ENCODE measurements at places on chromosomes 3 and 15.
A peak's percentile ranks its signal among the peaks of the same experiment; 100 is the strongest.

GRCh38 chr3:66200147-66200546, 20.7 kb upstream of the SLC25A26 start:
- DNase-seq: peak; percentile 21

- no peak for DNase-seq
Observed at GRCh38 chr3:53243165-53243564, 12.7 kb downstream of the TKT start.

DNA sequence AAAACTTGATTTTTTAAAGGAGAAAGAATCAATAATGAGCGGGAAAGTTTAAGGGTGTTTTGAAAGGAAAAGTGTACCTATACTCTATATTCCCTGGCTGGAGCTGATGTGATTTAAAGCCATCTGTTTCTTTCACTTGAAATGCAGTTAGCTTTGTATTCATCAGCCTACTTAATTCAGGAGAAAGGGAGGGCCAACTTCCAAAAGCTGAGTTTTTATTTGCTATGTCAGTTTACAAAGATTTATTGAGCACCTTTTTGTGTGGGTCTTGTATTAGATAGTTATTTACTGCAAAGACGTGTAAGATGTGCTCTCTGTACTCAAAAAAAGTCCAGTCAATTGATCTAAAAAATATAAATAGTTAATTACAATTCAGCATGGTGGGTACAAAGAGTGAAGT, 176.2 kb upstream of the GOLIM4 start:
- DNase-seq: no peak

DNA sequence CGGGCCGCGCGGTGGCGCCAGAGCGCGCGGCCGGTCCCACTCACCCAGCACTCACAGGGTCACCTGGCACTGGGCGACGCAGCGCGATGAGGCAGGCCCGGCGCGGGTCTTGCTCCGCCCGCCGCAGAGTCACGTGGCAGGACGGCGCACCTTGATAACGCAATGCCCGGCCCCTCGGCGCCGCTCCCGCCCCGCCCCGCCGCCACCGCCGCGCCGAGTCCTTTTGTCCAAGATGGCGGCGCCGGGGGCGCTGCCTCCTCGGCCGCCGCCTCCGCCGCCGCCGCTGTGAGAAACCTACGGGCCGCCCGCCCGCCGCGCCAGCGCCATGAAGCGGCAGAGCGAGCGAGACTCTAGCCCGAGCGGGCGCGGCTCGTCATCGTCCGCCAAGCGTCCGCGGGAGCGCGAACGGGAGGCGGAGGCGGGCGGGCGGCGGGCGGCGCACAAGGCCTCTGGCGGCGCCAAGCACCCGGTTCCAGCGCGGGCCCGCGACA, at the start of gene RBM15B:
Gene RBM15B (plus strand): TSS at position 211 of the 491 bp plus-strand sequence. CDS start 115 bp downstream, at position 326.
- peak; percentile 97 for DNase-seq

DNA sequence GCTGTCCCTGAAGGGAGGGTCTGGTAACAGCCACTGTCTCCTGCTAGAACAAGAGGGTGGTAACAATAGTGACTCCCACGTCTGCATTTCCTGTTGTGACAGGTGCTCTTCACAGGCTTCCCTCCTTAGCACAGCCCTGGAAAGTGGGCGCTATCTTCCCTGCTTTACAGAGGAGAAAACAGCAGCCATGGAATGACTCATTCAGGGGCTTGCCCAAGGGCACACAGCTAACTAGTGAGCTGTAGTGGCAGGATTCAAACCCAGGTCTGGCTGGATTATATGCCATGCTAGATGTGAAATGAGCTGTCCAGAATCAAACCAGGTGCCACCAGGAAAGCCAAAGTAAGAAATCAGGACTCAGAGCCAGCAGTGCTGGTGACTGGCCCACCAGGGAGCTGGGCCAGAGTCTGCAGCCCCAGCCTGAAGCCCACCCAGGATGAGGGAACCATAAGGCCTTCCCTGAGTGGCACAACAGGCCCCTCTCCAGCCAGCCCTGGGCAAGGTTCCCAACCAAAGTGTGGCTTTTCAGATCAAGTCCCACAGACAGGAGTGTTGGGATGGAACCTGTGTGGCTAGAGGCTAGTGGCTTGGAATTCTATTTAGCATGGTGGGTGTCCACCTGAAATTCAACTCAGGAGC, 102.4 kb downstream of the ETFA start:
- DNase-seq: no peak

GRCh38 chr3:103349760-103350159, 914.9 kb downstream of the ZPLD1 start:
- DNase-seq: no peak

GRCh38 chr3:124014366-124014942, 22.5 kb upstream of the ROPN1 start:
- DNase-seq: no peak

- DNase-seq: peak; percentile 6
Observed at GRCh38 chr3:68878322-68878721, 54.0 kb downstream of the TAFA4 start.

DNA sequence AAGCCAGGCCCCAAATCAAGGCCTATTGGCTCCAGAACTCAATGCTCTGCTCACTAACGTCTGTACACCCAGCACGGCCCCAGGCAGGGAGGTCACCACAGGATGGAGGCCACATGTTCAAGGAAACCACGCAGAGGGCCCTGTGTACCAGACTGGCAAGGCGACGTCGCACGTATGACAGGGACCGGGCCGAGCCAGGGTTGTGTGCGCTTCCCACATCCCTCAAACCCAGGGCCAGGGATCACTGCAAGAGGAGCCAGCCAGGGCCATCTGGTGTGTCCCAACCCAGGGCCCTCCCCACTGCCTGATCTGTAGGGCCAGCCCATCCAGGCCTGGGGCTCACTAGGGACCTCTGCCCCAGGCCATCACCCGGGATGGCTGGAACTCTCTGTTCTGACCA, 62.0 kb downstream of the ZNF445 start:
- DNase-seq: no peak

GRCh38 chr3:64552160-64552559, 135.6 kb downstream of the ADAMTS9 start:
- DNase-seq: no peak

DNA sequence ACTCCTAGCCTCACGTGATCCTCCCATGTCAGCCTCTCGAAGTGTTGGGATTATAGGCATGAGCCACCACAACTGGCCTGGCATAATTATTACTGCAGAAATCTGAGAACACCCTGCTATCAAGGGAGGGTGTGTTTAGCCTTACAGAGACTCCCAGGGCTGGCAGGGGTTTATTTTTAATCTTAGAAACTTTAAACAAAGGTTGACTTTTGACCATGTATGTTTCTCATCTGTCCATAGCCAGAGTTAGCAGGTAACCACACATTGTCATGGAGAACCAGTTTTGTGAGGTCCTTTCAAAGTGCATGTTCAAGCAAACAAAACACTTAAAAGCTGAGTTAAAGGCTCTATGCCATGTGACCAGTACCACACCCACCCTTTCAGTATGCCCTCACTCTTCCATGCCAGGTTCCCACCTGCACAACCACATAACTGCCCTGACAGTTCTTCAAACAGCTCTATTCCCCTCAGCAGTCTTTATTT, 11.1 kb downstream of the SIAH2 start:
- DNase-seq: peak; percentile 63

DNA sequence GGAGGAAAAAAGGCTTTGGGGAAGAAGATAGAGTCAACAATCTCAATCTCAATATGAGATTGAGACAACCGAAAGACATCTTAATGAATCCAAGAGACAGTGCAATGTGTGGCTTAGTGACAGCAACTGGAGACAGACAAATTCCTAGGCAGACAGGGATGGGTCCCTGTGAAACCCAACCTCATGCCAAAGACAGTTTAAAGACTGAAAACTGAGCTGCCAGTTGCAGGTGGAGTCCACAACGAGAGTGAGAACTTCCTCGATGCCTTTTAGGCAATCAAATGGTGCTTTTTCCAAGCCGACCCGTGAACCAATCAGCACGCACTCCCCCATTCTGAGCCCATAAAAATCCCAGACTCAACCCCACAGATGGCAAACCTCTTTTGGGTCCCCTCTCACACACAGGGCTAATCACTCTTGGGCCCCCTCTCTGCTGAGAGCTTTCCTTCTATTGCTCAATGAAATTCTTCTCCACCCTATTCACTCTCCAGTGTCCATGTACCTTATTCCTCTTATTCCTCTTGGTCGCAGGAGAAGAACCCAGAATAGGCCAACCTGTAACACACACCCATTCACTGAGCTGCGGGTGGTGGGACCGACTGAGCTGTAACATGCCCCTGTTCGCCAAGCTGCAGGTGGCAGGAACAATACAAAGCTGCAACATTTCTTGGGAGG, 34.8 kb downstream of the ZMAT3 start:
- no peak for DNase-seq

DNA sequence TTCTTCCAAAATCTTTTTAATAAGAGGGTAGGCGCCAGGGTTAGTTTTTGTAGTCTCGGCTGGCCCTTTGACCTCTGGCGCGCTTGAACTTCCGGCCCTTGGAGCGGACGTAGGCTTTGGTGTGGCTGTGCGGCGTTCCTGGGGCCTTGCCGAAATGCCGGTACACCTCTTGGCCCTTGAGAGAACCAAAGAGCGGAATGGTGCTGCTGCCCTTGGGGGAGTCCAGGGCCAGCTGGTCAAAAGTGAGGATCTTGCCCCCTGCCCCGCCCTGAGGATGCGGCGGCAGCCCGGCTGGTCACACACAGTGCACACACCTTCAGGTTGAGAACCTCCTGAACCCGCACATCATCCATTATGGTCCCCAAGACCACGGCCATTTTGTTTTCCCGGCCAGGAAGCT, 20.0 kb upstream of the CHRNB4 start:
- DNase-seq: no peak

DNA sequence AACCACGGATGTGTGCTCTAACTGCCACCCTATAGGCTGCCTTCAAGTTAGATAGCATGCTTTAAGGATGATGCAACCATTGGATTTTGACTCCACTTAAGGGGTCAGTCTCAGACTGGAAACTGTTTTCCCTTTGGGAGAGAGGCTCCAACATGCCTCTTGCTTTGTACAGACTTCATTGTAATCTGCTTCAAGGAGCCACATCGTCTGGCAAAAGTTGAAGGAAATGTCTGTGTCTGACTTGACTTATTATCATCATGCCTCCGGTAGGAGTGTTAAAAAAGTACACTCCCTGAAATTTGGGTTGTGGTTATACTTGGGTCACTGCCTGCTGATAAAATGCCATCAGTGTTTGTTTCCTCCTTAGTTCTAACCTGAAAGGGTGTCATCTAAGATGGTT, 245.4 kb upstream of the CDIN1 start:
- DNase-seq: no peak

- DNase-seq: no peak
Observed at GRCh38 chr3:128823008-128823407, 56.4 kb upstream of the ACAD9 start.

DNA sequence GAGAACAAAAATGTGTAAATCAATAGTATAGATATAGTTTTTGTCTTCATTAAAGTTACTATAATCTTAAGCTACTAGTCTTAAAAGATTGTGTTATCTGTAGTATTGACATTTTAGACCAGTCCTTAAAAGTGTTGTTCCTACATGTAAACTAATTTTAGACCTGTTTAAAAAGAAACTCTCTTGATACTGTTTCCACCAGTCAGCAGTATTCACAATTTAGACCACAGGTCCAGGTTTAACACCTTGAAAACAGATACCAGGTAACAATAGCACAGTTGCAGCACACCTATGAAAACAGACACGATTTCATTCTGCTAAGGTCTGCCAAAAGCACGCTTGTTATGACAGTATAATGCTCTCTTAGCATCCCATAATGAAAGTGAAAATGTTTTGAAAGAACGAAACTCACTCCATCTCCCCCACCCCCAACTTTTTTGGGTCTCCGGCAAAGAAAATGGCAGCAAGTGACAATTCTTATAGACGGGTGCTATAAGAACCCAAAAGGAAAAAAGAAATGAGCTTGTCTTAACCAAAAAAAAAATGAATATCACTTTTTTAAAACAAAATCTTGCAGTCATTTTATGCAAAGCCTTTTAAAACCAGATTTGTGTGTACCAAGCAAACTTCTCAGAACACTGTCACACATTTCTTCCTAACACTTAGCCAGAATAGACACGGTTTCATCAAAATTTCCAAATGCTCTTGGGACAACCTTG, 1.6 kb downstream of the EIF4E3 start:
- no peak for DNase-seq

DNA sequence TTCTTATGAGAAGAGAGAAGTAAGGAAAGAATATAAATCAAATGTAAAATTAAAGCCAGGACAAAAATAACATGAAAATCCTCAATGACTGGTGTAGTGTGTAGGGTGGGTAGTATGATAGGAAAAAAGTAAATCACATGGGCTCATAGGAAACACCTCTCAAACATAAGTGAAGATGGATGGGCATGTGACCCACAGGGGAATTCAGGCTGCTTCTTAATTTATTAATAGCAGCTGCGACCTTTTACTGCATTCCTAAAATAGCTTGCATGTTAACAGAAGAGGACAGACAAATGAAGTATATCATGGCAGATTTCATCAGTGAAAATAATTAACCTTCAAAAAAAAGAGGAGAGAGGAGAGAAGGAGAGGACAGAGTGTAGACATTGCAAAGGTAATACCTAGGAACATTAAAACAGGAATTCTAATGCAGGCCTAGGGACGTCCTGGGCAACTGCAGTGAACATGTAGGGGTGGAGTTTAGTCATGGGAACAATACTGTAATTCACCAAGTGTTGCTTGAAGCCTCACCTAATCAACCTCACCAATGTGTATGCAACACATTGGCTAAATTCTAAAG, 132.9 kb downstream of the KCNMB2 start:
- no peak for DNase-seq

DNA sequence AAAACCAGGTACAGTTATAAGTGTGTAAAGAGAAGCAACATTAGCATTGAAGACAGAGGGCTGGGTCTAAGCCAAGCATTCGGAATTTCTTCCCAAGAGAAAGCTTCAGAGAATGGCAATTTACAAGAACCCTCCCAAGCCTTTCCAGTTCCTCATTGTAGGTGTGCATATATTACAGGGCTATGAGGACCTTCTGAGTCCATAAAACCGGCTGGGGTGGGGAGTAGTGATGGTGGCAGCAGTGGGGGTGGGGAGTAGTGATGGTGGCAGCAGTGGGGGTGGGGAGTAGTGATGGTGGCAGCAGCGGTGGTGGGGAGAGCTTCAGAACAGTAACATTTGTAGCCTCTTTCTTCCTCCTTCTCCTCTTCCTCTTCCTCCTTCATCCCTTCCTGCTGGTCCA, 368.7 kb upstream of the UMPS start:
- DNase-seq: no peak

- DNase-seq: peak; percentile 32
Observed at GRCh38 chr3:154745929-154746328, 315.9 kb upstream of the GPR149 start.

GRCh38 chr15:58594898-58595297, 154.6 kb downstream of the ADAM10 start:
- DNase-seq: no peak

DNA sequence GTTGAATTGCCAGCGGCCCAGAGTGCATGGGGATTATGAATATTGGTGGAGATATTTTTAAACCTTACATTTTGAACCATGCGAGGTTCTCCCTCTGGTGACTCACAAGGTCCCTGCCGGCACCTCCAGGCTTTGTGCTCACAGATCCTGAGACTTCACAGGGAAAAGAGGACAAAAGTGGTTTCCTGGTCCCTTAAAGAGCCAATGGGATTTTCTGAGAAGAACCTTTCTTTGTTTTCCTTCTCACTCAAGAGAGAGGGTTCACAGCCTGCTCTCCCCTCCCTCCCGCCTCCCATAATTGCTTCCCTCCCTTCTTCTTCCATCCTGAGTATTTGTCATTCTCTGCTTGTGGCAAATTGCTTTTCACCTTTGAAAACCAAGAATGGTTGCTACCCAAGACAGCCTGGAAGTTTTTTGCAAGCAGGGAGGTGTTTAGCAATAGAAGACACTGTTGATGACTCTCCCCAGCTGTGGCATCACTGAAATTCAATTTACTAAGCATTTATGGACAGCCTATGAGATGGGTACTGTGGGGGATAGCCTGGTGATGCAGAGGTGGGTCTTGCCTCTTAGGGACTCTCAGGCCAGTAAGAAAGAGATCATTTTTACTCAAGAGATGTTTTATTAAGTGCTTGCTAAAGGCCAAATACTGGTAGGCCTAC, 76.6 kb downstream of the CPN2 start:
- no peak for DNase-seq

All from Calu3 (cell line).